ENCODE measurements at places on chromosomes 1 and 21. TPM values are rescaled to one million over a fixed set of nuclear protein-coding genes. Genes with fewer than 3 reads are reported as not detected.

Gene RASAL2
- total RNA-seq, result 10.1 TPM

Gene CFHR5
- total RNA-seq, result not detected

Gene FBLIM1
- 194 TPM for total RNA-seq

Gene C1QA
- total RNA-seq, result not detected

Gene FAM177B
- total RNA-seq, result not detected

Gene C4BPA
- not detected for total RNA-seq

Gene AMY1B
- not detected for total RNA-seq

Gene OR2T11
- not detected for total RNA-seq

Gene RGSL1
- not detected for total RNA-seq

Gene IGFN1
- total RNA-seq, result 0.86 TPM

Gene SPATA17
- total RNA-seq, result 0.22 TPM

Gene BGLAP
- total RNA-seq, result not detected

Gene VWA5B1
- not detected for total RNA-seq

Gene SEC16B
- total RNA-seq, result 0.17 TPM

Gene ZNF695
- 4.7 TPM for total RNA-seq

Gene PCNX2
- 11.4 TPM for total RNA-seq

Gene DEPDC1
- total RNA-seq, result 41.2 TPM

Gene ZSWIM5
- 0.23 TPM for total RNA-seq

Gene CA6
- total RNA-seq, result not detected

Gene RXFP4
- total RNA-seq, result not detected

Gene SERINC2
- 45.8 TPM for total RNA-seq

Gene SPATA21
- total RNA-seq, result not detected

Gene VSIG8
- not detected for total RNA-seq

Gene CCDC27
- total RNA-seq, result not detected

Gene CELA2A
- total RNA-seq, result not detected

Gene TPTE
- not detected for total RNA-seq

Gene SELL
- not detected for total RNA-seq

Gene ERICH3
- total RNA-seq, result 0.14 TPM

Gene FAM229A
- 1.7 TPM for total RNA-seq

Gene HSD3B1
- total RNA-seq, result 0.07 TPM

Gene CELA3A
- not detected for total RNA-seq

Gene URB1
- 11.6 TPM for total RNA-seq

Gene BCL2L15
- total RNA-seq, result 0.14 TPM

All from epithelial cell of proximal tubule (primary cell).